ENCODE measurements at places on chromosomes 3 and 15.
A peak's percentile ranks its signal among the peaks of the same experiment; 100 is the strongest.

DNA sequence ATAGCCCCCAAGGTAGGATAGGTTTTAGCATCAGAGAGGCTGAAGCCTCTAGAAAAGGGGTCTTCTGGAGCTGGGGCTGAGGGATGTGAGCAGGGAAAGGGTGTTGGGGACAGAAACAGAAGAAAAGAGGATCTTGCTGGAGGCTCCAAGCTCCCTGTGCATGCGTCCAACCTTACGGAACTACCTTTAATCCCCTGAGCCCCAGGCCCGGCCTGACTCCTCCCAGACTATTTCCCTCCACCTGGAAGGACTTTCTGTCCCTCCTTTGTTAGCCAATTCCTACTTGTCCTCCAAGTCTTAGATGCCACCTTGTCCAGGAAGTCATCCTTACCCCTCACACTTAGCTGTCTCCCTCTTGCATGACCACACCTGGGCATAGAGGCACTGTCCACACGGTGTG lies 50.0 kb upstream of the VPS8 start:
- DNase-seq: no peak

GRCh38 chr3:70933105-70933810 lies 620.8 kb upstream of the MDFIC2 start:
- DNase-seq: no peak

DNA sequence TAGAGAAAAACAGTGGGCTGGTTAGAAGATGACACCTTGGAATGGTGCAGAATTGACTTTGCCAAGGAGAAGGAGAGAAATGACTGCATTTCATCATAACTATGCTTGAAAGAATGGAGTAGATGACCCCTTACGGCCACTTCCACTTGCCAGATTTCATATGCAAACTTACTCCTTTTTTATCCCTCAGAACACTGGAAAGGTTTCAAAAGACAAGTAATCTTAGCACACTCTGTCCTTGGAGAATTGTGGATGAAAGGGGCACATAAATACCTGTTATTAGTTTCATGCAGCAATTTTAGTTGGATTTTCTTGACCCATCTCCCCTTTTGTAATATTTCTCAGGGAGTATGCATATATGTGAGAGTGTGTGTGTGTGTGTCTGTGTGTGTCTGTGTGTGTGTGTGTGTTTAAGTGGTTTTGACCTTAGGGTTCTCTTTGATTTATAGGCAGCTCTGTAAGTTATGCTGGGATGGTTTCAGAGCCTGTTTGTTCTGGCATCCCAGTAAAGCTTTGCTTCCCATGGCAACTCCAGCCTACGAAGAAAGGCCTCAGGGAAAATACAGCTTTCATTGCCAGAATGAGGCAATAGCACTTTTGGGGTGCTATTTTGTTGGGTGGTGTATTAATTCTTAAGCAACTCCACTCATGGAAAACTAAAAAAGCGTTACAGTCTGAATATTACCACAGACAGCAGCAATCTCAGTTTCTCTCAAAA lies 122.2 kb upstream of the TP63 start:
- DNase-seq: peak; percentile 74

DNA sequence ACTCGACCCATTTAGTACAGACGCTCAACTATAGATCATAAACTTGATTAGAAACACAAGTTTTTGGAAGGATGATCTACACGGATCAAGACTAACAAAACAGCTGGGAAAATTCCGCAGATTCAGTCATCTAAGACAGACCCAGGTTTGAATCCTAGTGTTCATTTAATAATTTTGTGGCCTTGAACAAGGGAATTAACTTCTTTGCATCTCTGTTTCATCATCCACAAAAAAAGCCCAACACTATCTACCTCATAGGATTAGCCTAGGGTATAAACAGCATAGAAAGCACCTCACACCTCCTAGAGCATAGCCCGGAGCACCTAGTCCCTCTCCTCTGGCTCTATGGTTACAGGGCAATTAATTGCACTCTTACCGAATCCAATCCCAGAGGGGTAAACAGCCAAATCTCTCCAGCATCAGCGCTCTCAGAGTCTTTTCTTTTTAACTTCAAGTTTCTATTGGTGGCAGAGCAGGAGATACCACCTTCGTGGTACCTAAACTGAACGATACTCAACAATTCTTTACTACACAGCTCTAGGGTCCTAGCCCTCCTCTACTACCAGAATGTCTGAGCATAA lies 3.5 kb downstream of the TBL1XR1 start:
- DNase-seq: peak; percentile 61

DNA sequence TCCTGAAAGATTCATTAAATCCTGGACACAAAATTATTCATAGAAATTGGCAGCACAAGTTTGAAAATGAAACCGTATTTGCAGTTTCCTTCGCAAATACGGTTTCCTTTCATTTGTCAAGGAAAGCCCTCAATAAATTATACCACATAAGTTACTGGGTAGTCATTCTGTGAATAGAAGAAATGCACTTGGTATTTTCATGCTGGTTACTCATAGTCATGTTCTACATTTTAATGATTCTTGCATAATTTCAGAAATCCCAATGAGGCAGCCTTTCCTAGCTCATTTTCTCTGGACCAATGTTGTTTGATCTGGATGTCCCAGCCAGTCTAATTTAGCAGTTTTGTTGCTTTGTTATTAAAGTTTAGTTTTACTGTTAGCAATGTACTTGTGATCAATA lies 43.2 kb downstream of the MINAR1 start:
- DNase-seq: no peak

Data from NCI-H69 (cell line).